Cortex of kidney (tissue), 1 donor: ENCODE measurements at places on chromosomes 6 and 20.

- DNase-seq: no peak
Measured at GRCh38 chr6:96465321-96465903, 56.2 kb upstream of the UFL1 start.

DNA sequence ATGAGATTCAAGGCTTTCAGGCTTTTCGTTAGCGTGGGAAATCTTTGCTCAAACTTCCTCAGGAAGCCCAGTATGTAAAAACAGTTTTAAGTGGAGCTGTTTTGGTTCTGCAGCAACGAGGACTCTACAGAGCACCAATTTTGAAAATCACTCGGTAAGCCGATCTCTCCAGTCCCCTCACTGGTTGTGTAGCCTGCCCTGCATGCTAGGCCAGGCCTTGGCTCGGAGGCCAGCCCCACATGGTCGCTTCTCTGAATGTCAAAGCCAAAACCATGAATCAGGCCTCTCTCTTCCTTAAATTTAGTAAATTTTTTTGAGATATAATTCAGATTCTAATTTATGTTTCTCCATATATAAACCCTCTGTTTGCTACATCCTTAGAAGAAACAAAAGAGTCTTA, 108.0 kb downstream of the CHD6 start:
- DNase-seq: no peak

DNA sequence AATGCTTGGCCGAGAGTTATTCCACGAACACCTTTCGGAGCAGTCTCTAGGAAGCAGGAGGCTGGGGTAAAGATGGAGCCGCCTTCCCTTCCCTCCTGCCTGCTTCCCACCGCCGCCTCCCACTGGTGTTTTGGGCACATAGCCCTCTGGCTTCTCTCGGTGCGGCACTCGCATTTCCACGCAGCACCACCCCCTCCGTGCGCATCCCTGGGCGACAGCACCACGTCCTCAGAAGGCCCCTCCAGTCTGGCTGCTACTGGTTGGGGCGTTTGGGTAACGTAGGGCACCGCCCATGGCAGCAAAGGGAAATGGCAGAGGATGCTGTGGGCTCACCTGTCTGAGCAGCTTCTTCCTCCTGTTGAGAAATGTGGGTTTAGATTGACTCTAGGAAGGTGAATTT, 2.4 kb downstream of the COL20A1 start:
- DNase-seq: no peak

DNA sequence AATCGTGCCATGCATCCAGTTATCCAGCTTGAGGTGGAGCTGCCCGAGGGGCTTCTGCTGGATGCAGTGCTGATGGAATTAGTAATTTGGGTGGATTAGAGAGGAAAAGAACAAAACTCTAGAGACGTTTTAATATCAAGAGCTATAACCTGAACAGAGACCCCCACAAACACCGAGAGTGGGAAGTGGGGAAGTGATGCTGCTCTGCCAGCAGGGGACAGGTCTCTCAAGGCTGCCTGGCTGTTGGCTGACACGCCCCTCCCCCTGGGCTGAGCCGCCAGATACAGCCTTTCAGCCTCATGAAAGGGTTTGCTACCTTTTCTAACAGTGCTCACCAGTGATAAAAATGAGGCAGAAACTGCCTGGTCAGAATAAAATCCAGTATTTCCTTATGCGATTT, 9.6 kb downstream of the LEMD2 start:
- no peak for DNase-seq

DNA sequence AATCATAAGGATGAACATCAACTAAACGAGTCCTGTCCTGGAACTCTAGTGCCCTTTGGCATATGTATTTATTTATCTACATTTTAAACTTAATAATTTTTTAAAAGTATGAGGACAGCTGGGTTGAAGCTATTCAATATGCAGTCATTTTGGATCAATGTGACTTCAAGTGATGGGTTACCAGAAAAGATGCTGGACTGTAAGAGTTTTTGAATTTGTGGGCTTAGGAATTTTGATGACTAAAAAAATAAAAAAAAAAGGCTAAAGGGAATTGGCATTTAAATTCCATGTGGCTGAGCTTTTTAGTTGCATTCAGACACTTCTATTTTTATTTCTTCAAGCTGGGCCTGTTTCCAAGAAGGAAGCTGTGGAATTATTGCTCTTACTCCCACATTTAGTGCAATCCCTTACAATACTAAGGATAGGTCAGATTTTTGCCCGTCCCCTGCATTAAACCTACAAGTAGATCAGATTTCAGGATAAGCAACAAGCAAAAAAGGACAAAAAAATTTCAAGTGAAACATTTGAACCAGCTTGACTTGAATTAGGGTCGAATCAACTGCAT, 704.2 kb upstream of the CITED2 start:
- DNase-seq: no peak

DNA sequence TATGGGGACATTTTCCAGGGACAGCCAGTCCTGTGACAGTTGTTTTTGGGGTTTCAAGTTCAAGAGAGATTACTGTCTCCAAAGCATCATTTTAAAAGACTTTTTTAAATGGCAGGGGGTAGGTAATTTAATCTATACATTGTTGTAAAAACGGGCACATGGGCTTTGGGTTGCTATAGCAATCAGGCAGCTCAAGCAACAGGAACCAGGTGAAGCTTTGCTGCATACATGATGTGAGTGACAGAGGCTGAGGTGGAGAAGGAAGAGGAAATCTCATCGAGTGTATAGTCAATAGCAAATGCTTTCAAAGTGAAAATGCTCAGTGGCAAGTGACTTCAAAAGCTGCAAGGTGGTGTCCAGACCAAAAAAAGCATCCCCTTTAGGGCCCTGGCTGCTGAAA, 277.4 kb upstream of the JAG1 start:
- DNase-seq: no peak

- no peak for DNase-seq
Measured at GRCh38 chr6:139355777-139356445, 18.5 kb downstream of the CITED2 start.

DNA sequence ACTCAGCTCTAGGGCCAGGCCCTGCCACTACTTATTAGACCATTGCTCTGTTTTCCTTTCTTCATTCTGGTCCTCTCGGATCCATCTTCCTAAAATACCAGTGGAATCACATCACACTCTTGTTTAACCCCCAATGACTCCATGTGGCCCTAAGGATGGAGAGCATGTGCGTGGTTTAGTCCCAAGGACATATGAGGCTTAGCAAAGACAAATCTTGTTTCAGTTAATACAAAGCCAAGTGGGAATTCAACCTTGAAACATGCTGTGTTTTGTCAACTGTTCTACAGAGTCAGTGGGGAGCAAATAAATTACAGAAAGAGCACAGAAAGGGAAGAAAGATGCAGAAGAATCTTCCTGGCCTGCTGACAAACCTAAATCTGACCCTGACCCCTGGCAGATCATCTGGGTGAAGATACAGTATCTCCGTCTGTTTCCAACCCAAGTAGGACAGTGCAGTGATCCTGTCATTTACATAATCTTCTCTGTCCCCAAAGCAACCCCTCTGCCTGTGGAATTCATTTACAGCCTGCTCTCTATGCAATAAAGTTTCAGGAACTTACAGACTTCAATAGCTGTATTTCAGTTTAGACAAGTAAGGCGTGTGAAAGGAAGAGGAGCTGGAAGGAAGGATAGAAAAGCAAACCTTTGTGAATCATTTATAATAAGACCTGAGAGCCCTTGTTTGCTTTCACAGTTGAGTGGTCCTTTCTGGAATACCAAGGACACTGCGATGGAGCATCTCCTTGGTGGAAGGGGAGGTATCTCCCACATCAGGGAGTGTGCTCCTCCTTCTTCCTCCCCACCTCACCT, 144.0 kb downstream of the THBS2 start:
- DNase-seq: no peak

GRCh38 chr20:11457488-11457887, 460.2 kb upstream of the BTBD3 start:
- DNase-seq: no peak

GRCh38 chr6:3977875-3978711, 100.8 kb downstream of the FAM217A start:
- DNase-seq: no peak

GRCh38 chr6:4358414-4359107, 223.2 kb upstream of the ECI2 start:
- no peak for DNase-seq

DNA sequence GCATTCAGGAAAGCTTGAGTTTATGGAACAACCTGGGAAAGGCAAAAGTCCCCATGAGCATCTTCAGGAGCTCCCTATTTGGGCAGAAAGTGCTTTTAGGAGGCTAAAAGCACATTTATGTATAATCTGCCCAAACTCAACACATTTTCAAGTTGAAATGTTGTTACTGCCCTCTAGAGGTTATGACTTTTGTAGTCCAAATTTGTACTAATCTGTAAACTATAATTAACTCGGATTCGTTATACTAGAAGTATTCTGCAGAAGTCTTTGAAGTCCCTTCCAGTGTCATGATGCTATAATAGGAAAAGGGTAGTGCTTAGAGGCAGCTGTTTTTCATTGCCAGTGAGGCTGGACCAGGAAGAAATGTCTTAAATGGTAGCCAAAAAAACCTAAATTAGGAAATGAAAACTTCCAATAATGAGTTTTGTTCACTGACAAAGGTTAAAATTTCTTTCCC, 44.8 kb upstream of the EMILIN3 start:
- DNase-seq: no peak

DNA sequence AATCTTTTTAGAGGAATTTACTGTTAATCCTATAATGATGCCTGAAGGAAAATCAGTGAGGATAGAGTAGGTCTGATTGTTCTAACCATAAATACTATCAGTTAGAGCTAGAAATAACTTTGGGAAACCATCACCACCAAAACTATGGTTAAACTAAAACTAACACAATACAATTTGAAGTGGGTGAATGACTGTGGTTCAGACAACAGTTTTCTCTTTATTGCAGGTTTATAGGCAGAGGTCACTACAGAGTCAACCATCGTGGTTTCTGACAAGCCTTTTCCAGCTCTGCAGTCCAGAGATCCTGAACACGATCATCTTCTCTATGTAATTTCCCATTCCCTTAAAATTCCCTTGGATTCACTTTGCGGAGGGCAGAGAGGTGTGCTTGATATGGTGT, 134.3 kb downstream of the IBTK start:
- no peak for DNase-seq

DNA sequence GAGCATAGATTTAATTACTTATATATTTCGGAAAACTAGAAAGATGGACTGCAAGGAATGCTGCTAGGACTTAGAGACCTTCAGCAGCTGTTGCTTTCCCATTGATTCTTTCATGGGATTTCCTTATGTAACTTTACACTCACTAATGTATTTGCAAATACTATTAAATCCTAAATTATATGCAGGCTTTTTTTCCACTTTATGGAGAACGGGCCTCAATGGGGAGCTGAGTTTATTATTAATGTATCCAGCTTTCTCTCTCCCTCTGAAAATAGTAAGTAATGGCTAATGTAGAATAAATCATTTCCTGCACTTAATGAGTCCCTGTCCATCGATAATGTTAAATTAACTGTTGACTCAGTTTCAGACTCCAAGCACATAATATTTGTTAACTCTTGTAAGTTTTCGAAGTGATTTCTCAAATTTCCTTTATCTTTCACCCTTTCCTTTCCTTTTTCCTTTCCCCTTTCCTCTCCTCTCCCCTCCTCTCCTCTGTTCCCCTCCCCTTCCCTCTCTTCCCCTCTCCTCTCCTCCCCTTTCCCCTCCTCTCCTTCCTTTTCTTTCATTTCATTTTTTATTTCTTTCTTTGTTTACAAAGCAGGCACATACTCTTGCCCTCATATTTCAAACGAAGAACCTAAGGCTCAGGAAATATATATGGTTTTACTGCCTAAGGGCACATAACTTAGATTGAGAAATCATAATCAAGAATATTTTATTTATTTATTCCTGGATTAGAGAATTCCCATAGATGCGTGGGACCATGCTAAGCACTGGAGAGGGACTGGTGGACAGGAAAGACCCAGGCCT, 503.6 kb downstream of the MMUT start:
- no peak for DNase-seq

DNA sequence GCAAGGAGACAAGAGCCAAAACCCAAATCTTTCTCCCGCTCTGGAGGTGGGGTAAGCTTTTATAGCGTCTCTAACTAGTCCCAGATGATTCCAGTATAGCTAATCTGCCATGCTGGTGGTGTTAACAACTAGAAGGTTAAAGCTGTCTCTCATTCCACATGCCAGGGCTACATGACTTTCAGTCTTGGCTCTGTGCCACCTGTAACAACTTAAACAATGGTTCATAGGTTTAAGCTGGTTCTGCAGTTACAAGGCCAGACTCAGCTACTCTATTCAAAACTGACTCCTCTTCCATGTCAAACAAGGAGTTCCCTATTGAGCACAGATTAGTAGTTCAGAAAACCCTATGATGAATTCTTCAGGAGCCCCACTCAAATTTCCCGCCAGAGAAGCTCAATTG, 128.9 kb downstream of the ELOVL4 start:
- no peak for DNase-seq

DNA sequence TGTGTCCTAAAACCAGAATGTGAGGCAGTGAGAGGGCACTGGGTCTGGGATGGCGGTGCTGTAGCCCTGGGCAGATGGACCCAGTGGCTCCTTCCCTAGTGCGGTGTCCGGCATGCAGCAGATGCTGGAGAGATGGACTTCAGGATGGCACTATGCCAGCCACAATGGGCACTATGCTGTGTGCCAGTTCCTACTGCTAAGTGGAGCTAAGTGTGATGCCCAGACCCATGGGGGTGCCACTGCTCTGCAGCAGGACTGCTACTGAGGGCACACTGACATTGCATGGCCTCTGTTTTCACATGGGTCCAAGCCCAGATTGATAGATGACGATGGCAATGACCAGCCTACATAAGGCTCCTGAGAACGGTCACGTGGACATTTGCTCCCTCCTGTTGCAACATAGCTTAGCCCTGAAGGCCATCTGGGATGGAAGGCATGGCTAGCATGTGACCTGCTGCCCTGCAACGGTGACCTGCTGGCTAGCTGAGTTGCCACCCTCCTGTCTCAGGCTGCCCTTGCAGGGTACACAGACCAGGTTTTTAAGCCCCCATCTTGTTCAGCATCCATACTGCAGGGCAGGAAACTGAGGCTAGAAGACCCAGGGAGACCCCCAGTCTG, 31.3 kb upstream of the KCNK16 start:
- DNase-seq: no peak

GRCh38 chr6:38579010-38579628, 60.6 kb downstream of the BTBD9 start:
- DNase-seq: no peak

DNA sequence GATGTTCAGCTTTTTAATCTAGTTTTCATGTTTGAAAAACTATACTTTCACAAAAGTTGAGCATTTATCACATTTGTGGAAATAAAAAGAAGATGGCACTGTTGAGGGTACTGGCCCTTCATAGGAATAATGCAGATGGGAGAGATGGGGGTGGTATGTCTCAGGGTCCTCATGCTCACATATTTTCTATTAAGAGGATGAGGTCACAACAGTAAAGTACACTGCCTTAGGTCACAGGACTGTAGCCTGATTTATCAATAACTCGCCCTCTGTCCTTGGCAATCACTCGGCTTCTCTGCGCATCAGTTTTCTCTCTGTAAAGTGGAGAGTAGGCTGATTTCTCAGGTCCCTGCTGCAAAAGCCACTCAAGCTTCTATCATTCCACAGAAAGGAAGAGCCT, 55.9 kb downstream of the PPP1R3G start:
- no peak for DNase-seq
